ENCODE measurements at places on chromosomes 3 and 15.

GRCh38 chr15:90706394-90707327 is 10.5 kb upstream of the BLM start:
- DNase-seq: no peak

GRCh38 chr3:14525685-14526631 is 14.2 kb downstream of the GRIP2 start:
- DNase-seq: no peak

GRCh38 chr3:38008191-38008701 is 17.7 kb downstream of the VILL start:
- DNase-seq: no peak

- DNase-seq: peak; percentile 86
These were observed 115.2 kb downstream of the USP13 start for GRCh38 chr3:179768080-179768479.

DNA sequence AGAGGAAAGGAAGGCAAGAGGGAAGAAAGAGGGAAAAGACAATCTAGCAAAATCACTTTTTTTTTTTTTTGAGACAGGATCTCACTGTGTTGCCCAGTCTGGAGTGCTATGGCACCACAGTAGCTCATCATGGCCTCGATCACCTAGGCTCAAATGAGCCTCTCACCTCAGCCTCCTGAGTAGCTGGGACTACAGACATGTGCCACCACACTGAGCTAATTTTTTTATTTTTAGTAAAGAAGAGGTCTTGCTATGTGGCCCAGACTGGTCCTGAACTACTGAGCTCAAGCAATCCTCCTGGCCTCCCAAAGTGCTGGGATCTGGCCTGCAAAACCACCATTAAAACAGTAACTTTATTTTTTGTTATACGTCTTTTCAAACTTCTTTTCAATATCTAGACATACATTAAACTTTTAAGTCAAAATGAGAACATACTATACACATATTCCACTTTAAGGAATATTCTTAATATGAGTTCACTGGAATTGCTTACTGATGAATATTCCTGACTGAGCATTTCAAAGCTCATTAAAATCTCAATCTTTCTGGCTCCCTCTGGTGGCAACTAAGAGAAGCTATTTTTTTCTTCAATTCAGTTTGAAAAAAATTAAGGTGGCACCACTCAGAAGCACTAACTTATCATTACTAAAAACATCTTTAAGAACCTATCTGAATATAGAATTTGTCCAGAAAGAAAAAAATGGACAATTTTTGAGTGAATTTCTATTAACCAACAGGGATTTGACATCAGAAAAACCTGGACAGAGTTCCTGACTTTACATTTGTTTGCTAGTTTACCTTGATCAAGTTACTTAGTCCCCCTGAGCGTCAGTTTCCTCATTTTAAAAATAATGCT is 40.9 kb downstream of the UACA start:
- peak; percentile 62 for DNase-seq

- no peak for DNase-seq
These were observed 37.9 kb downstream of the SLC9A9 start for GRCh38 chr3:143810166-143810952.

DNA sequence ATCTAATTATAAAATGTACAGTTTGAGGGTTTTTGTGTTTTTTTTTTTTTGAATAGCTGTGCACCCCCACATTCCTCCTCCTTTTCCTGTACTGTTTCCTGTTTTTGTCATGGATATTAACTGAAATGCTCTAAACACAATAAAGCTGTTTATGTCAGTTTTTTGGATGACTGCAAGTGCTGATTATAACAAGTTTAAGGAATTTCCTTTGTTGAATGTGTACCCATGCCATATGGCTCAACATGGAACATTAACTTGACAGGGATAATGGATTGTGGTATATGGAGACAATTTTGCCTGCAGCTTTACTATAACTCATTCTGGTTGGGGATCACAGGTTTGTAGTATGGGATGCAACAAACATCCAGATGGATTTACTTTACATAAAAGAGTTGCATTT is 216.4 kb downstream of the TCF12 start:
- no peak for DNase-seq

DNA sequence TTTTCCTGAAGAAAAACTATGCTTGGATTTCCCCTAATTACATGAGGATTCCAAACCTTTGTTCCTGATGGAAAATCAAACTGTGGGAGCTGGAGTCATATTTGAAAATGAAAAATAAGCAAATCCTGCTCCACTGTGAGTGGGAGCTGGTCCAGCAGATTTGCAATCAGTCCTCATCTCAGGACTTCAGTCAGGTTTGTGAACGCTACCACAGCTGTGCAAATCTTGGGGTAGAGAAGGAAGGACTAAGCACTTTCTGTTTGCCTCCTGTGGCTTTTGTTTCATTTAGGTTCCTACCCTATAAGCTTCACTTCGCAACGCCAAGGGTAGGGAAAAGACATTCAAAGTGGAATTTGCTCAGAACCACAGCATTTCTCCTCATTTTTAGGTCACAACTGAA is 238.2 kb downstream of the TUSC7 start:
- no peak for DNase-seq

GRCh38 chr3:157922614-157923013 is 183.6 kb downstream of the SHOX2 start:
- no peak for DNase-seq

GRCh38 chr15:77823736-77824135 is 191.0 kb upstream of the LINGO1 start:
- DNase-seq: no peak

Data from ACHN (cell line).